ENCODE measurements at places on chromosomes 16 and 17.
A peak's percentile ranks its signal among the peaks of the same experiment; 100 is the strongest.

DNA sequence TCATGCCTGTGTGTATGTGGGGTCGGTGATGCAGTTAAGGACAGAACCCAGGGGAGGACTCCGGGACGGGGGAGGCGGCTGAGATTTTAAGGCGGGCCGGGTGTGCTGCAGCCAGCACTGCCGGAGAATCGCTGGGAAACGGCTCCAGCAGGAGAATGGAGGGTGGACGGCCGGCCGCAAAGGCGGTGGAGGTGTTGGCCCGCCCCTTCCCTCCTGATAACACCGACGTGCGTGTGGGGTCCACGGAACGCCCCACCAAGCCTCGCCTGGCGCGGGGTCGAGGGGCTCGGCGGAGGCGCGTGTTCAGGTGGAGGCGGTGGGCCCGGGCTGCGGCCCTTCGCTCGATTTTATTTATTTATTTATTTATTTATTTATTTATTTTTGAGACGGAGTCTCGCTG lies 633 bp downstream of the ZNF843 start:
- no peak for DNase-seq

DNA sequence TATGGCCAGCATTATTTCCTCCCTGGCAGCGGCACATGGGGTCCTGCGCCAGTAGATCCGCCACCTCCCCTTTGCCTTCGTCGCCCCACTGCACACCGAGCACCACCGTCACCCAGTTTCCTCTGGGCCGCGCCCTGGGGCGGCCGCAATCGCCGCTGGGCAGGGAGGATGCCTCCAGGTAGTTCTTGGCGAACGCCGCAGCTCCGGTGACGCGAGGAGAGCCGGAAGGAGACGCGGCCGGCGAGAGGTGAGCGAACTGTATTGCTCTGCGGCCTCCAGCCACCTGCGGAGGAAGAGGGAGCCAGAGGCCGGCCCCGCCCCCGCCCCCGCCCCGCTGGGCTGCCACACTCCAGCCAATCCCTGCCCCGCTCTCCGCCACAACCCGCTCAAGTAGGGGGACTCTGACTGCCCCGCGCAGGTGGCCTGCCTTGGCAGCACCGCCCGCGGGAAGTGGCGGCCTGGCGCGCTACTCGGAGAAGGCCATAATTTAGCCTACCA lies 11.8 kb upstream of the SLFN13 start:
- no peak for DNase-seq

DNA sequence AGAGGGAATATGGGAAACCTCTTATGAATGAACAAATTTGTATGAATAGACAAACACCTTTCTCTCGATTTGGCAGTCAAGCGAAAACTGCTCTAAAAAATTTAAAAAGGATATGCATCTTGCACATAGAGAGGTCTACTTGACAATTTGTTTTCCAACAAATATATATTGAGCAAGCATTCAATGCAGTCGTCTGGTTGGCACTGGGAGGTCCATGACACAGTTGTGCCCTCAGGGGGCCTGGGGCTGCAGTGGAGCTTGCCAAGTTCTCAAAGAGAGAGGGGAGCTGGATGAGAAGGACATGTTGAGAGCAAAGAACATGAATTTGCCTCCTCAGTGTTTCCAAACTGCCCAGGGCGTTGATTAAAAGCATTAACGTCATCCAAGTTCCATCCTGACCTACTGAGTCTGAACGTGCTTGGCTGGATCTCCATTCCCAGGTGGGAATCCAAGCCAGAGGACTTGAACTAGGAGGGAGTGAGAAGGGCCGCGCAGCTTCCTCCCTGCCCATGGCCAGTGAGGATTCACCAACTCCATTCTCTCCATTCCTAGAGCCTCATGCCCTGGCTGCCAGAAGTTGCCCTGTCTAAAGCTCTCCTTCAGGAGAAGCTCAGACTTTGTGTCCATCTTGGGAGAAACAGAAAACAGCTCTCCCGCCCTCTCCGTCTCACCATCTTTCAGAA lies 24.5 kb downstream of the TBX2 start:
- no peak for DNase-seq

DNA sequence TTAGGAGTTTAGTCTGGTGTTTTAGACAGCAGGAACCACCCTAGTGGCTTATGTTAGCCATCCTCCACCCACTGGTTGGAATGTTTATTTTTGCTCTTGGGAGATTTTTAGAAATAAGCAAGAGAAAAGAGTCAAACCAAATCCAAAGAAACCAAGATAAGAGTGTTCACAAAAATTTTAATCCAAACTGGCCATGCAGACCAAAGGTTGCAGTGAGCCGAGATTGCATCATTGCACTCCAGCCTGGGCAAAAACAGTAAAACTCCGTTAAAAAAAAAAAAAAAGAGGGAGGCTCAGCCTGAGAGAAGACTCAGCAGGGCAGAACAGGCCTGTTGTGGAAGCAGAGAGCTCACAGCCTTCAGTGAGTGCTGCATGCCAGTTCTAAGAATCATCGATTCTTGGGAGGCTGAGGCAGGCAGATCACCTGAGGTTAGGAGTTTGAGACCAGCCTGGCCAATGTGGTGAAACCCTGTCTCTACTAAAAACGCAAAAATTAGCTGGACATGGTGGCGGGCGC lies 12.2 kb upstream of the C16orf54 start:
- peak; percentile 88 for DNase-seq

- peak; percentile 51 for DNase-seq
Measured at GRCh38 chr16:31038993-31039392, 5.6 kb downstream of the STX4 start.

DNA sequence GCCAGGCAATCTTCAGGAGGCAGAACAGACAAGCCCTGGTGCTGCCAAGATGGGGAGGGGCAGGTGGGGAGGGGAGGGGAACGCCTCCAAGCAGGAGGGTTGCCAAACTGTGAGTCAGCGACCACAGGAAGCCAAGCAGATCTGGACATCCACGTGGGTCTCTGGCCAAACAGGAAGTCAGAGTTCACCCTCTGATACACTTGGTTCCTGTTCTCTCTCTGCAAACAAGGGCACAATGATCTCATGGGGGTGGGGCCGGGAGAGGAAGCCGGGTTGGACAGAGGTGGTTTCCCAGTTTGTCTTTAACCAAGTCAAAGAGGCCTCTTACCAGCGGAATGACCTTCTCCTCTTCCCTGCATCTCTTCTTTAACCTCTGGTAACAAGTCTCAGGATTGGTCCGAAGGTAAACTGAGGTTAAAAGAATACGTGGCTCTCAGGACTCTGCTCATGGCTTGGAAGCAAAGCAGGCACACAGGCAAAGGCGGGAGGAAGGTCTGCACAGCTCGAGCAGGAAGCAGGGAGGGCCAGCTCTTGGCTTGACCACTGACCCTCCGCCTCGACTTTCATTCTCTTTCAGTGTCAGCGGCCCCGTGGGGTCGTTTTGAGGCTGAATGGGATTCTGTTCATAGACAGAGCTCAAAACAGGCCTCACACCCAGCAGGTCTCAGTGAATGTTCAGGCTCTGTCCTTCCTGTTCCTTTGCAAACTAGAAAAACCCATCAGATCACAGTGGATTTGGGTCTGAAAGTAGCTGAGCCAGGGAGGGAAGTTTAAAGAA lies 32.9 kb downstream of the TK2 start:
- DNase-seq: peak; percentile 100

DNA sequence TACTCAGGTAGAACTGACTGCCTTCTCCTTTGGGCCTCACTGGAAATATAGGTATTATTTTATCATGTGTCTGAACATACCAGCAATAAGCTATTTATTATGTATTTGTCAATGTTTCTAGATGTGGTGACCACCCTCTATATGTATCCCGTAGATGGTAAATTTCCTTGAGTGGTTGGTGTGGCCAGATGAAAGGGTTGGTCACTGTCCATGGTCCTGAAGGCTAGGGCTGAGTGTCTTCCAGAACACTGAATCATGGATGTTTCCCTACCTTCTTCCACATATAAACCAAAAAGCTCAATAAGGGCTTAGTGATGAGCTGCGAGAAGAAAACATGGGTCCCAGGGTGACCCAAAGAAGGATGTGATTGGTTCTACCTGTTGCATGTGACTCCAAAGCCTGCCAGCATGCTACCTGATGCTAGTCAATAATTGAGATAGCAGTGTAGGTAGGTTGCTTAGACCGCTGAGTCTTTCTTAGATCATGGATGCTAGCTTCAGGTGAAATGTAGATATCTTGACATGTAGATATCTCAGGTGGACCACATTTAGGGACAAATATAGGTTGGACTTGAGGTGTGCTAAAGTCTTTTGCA lies 150.3 kb downstream of the ASIC2 start:
- DNase-seq: peak; percentile 12

- DNase-seq: no peak
Measured at GRCh38 chr16:23256440-23256839, 45.7 kb upstream of the SCNN1B start.

DNA sequence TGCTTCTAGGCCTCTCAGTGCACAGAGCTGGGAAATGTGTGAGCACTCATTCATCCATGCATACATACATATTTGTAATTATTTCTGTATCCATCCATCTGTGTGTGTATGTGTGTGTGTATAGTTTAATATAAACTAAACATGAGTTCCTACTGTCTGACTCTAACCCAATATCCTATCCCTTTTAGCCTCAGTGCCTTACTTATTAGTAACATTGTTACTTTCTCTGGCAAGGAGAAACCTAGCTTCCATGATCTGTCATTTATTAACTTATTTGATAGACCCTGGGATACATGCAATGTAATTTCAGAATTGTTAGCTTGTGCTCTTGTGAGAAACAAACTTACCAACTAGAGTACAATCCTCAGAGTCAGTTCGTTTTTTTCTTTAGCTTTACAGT lies 59.0 kb upstream of the WSCD1 start:
- no peak for DNase-seq

DNA sequence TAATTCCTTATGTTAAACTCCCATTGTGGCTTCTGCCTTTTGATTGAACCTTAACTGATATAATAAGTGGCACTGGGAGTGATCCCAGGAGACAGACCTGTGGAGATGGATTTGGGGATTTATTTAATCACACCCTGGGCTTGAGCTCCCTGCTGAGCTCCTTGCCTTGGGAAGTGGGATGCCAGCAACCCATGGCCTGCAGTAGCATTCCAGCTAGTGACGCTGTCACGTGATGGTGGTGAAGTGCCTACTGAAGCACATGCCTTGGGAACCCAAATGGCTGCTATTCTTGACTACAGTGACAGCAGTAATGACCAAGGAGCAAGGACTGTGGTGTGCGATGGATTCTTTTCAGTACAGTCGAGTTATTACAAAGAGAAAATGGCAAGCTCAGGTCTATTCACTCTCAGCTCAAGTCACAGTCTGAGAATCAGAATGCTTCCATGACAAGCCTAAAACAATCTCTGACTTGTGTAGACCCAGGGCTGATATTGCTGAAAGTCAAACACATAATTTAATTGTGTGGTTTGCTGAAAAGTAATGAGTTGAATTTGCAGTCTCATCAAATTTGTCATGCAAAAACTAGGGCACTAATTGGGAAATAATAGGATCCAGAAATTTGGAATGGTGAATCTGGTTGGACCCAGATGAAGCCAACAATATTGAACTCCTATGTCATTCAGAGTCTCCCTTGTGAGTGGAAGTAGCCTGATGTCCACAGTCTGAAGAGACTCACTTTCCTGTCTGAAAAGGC lies 47.1 kb downstream of the BCL7C start:
- DNase-seq: no peak

GRCh38 chr16:85583491-85584181 lies 29.5 kb upstream of the GSE1 start:
- peak; percentile 59 for DNase-seq

GRCh38 chr16:3328643-3329042 lies 23.3 kb downstream of the ZNF75A start:
- no peak for DNase-seq

- DNase-seq: no peak
Measured at GRCh38 chr17:38892620-38893019, 22.8 kb downstream of the LASP1 start.

GRCh38 chr16:87956098-87956364 lies 4.8 kb downstream of the BANP start:
- DNase-seq: no peak

- no peak for DNase-seq
Measured at GRCh38 chr16:68055395-68055794, 29.8 kb upstream of the NFATC3 start.

- DNase-seq: no peak
Measured at GRCh38 chr16:15031179-15031578, 24.7 kb downstream of the NTAN1 start.

GRCh38 chr16:70638814-70639792 lies 7.3 kb upstream of the IL34 start:
- DNase-seq: peak; percentile 92

- no peak for DNase-seq
Measured at GRCh38 chr16:17128791-17129190, 342.0 kb downstream of the XYLT1 start.

GRCh38 chr16:57361404-57361803 lies 2.8 kb downstream of the CCL22 start:
- no peak for DNase-seq

- DNase-seq: no peak
Measured at GRCh38 chr16:586645-587590, 2.9 kb upstream of the RAB40C start.

DNA sequence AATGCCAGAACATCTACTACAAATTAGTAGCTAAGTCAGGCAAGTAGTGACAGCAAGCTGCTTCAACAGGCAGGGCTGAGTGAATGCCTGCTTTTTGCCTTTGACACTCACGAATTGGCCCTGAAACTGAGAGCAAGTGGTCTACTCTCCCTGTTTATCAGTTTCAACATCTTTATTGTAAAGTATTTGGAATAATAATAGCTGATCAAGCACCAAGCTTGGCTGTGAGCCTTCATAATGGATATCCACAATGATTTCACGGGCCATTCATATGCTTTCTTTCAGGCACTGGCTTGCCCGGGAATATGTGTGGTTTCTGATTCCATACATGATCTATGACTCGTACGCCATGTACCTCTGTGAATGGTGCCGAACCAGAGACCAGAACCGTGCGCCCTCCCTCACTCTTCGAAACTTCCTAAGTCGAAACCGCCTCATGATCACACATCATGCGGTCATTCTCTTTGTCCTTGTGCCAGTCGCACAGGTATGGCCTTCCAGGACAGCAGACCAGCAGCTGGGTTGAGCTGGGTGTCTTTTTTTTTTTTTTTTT lies 5.2 kb downstream of the TLCD3A start:
- DNase-seq: no peak

DNA sequence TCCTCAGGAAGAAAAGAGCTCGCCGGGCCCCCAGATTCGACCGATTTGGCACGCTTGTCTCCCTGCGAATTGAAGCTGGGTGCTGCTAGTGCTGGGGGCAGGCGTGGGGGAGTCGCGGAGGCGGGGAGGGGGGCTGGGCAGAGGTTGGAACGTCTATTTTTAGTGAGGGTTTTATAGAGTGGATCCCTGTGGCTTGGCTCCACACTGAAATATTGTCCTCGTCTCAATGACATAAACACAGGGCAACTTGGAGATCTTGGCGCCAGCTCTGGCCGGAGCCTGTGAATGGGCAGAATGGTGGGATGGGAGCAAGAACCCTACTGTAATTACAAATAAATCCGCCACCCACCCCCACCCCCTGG lies 15.7 kb upstream of the NOG start:
- no peak for DNase-seq

GRCh38 chr16:59060207-59060606 lies 326.1 kb upstream of the GOT2 start:
- DNase-seq: peak; percentile 72

DNA sequence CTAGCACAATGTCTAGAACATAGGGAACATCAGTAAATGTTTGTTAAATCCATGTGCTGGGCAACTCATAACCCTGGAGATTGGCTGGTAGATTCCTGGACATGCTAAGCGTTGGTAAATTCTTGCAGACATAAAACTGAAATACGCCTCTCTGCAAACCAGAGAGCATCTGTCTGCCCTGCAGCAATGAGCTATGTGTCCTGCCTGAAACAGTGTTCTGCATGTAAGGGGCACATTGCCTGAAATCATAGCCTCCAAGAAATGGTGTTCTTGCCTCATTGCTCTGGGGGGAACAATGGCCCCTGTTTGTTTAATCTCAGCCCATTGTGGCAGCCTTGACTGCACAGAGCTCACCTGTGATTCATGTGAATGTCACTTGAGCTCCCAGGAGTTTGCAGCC lies 113.5 kb upstream of the CCL2 start:
- no peak for DNase-seq

Measured in amniotic epithelial cell (primary cell).